ENCODE measurements at places on chromosomes 12 and 14.

DNA sequence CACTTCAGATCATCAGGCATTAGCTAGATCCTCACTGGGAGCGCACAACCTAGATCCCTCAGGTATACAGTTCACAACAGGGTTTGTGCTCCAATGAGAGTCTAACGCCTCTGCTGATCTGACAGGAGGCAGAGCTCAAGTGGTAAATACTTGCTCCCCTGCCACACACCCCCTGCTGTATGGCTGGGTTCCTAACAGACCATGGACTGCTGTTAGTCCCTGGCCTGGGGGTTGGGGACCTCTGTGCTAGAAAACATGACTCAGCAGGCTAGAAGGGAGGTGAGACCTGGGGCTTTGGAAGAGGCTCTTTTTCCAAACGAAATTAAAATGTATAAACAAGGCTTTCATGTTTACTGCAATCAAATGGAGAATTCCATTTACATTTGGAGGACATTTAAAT, 691.1 kb downstream of the FLRT2 start:
- no peak for DNase-seq

GRCh38 chr12:127300075-127300474, 966.9 kb upstream of the TMEM132C start:
- no peak for DNase-seq

DNA sequence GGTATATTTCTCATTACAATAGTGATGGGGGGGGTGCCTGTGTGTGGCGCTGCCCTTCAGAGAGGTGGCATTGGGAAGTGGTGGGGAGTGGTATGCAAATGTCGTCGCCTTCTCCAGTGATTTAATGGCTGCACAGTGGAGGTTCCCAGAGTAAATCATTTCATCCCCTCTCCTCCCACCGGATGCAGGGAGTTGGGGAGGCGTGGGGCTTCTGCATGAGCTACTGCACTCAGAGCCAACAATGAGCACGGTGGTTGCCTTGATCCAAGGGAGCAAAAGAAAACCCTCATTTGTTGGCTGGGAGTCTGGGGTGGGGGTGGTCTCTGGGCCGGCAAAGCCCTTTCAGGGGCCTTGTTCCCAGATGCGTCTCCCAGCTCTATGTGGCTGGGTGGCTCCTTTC, 124.3 kb downstream of the AACS start:
- DNase-seq, result no peak

DNA sequence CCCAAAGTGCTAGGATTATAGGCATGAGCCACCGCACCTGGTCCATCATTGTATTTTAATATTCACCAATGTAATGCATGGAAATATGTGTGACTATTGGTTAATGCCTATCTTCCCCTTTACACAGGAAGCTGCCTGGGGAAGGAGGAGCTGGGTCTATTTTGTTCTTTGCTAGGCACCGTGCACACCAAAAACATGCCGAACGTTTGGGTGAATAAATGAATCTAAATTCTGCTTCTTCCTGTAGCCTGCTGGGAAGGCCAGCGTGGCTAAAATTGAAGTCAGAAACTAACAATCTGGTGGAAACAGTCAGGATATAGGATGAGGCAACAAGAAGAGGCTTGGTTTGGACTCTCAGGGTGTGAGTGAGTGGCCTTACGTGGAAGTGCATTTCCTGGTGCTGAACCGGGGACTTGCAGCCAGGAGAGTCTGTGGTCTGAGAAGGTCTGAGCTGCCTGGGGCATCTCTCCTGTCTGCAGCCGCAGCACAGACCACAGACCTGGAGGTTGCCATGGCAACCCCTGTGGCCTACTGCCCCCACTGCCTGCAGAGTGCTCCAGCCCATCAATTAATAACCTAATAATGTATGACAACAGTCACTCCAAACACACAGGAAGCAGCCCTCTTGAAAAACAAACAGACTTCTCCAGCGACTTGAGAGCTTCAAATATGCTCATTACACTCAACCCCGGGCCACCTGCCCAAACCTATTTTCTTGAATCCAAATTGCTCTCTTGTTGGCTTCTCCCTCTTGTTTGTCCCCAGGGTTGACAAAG, 5.5 kb upstream of the GPR68 start:
- DNase-seq, result peak; percentile 27

DNA sequence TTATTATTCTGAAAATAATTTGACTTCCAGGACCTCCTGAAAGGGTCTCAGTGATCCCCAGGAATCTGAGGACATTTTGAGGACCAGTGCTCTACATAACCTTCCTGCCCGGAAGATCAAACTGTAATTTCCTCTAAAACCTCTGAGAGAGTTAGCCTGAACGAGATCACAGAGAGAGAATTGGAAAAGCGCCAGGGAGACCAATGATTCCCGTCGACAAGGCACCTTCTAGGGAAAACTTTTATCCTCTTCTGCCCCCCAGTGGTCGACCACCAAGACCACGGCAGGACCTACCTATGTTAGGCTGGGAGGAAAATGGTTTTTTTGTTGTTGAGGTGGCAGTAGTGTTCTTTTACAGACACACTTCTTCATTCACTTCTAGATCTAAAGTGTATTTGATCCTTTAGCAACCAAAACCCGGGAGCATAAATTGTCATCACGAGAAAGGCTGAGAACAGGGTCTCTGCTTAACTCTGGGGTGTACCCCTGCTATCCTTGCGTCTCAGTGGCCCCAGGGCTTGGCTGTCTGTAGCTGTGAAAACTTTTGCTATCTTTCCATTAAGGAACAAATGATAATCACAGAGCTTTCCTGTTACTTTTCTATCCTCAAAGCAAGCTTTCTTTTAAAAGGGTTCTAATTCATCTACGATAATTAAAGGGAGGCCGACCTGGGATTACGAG, 62.9 kb upstream of the NID2 start:
- peak; percentile 87 for DNase-seq

DNA sequence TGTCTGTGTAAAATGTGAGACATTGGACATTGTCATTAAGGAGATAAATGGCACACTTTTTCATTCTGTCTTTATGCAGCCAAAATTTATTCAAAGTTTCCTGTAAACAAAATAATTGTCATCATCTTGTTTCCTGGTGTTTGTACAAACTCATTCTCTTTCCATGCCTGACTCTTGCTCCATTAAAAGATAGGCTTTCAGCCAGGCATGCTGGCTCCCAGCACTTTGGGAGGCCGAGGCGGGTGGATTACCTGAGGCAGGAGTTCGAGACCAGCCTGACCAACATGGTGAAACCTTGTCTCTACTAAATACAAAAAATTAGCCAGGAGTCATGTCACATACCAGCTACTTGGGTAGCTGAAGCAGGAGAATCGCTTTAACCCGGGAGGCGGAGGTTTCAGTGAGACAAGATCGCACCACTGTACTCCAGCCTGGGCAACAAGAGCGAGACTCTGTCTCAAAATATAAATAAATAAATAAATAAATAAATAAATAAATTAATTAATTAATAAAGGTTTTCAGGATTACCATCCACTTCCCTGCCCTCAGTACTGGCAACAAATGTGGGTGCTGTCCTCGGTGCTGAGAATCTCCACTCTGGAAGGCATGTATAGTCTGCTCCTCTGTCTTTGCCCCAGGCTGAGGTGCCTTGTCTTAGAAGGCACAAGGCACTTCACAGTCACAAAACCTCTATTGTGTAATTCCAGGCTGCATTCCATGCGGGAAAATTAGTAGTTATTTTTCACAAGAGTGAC, 83.2 kb downstream of the PAH start:
- no peak for DNase-seq

GRCh38 chr12:48681399-48681709, 684 bp downstream of the KANSL2 start:
- peak; percentile 72 for DNase-seq
